ENCODE measurements at places on chromosomes 13 and 19.

GRCh38 chr13:41365631-41366030 is 54.6 kb downstream of the NAA16 start:
- DNase-seq: no peak

DNA sequence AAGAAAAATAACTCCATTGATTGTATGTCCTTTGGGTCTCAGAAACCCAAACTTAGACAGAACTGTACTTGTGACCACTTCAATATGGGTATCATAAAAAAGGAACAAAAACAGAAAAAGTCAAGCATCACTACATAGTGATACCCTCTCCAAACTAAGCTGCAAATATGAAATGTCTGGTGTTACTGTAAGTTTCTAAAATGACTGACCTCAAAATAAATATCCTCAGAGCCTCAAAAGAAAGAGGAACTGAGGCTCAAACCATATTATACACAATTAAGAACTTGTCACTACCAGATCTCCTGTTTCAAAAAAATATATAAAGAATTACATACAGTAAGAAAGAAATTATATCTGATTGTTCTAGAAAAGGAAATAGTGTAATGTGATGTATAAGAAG is 787.9 kb upstream of the KLHL1 start:
- DNase-seq: no peak

- DNase-seq: no peak
These were observed 65.4 kb upstream of the WDFY2 start for GRCh38 chr13:51518827-51519226.

GRCh38 chr13:25674371-25674770 is 302.6 kb downstream of the ATP8A2 start:
- no peak for DNase-seq

- DNase-seq: no peak
These were observed 651 bp downstream of the SERPINE3 start for GRCh38 chr13:51339952-51340732.

GRCh38 chr13:110801044-110801443 is 87.5 kb downstream of the ING1 start:
- DNase-seq: no peak

DNA sequence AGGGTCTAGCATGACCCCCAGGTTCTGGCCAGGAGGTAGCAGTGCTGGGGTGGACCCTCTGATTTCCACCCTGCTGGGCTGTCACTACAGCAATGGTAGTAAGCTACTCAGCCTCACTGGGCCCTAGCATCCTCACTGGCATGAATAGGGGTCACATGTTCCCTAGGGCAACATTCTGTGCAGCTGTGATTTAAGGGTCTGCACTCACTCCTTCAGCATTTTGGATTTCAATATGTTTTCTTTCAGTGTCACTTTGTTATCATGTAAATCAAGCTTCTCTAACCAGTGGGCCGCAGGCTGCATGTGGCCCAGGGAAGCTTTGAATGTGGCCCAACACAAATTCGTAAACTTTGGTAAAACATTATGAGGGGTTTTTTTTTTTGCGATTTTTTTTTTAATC is 57.8 kb downstream of the SPATA13 start:
- no peak for DNase-seq

DNA sequence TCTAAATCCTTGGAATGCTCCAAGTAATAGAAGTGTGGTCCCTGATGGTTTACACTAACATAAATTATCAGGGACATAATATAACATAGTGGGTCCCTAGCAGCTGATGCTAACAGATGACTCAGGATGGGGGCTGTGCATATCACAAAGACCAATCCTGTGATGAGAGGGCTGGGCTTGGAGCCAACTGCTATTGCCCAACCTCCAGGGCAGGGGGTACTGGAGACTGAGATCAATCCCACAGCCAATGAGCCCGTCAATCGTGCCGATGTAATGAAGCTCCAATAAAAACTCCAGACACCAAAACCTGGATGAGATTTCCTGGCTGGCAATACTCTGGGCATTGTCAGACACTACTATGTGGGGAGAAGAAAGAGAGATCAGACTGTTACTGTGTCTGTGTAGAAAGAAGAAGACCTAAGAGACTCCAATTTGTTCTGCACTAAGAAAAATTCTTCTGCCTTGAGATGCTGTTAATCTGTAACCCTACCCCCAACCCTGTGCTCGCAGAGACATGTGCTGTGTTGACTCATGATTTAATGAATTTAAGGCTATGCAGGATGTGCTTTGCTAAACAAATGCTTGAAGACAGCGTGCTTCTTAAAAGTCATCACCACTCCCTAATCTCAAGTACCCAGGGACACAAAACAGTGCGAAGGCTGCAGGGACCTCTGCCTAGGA is 33.4 kb downstream of the ABCC4 start:
- no peak for DNase-seq

- no peak for DNase-seq
These were observed at the start of gene GPR18 for GRCh38 chr13:99258210-99258860. TSS of gene GPR18 (minus strand) at chr13:99258379. CDS start at chr13:99255872, 2,507 bp downstream.

DNA sequence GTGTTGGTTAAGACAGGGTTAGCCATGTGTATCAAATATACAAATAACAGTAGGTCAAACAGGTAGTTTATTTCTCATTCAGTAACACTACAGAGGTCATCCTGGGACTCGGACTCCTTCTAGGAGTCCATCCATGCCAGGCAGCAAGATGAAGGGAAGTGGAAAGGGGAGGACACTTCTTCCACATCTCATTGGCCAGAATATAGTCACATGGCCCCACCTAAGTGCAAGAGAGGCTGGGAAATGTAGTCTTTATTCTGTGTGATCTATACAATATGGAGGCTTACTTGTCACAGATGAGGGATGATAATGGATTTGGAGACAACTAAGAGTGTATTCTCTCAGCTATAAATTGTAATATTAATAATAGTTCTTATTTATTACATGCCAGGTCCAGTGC is 31.1 kb downstream of the RDH8 start:
- no peak for DNase-seq

GRCh38 chr19:1136201-1136600 is 32.4 kb downstream of the GPX4 start:
- no peak for DNase-seq

Data from NCI-H1048 (cell line).